ENCODE measurements at places on chromosomes 6 and 20.

DNA sequence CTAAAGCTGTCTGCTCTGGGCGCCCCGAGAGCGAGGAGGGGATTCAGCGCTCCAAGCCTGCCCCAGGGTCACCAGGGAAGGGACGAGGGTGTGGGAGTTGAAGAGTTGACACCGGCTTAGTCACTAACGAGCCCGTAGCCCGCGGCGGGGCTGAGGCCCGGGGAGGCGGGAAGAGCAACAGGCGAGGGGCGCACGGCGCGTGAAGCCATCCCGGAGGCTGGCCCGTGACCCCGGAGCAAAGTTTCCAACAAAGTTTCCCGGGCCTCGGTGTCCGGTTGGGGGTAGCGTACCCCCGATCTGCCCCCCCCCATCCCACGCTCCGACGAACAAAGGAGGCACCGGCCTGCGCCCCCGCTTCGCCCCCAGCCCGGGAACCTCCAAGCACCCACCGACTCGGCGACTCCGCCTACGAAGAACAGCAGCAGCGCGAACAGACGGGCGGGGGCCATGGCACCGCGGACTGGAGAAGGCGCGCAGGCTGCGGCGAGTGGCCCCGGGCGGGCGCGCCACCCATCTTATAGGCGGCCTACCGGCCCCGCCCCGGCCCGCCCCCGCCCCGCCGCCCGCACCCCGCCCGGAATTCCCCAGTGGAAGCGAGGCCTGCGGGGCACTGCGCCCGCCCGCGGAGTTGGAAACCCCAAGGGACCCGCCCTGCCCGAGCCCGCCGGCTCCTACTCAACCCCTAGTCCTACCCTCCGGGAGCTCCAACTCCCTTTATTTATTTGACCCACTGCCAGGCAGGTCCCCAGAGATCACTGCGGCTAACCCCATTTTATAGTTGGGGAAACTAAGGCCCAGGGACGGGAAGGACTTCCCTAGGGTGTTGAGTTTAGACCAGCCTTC lies at the start of gene SDC4:
Gene SDC4 (minus strand): TSS at position 489 of the 843 bp plus-strand sequence. CDS start 40 bp downstream, at position 449.
- peak; percentile 31 for DNase-seq

GRCh38 chr20:1085492-1086276 lies 32.7 kb upstream of the PSMF1 start:
- DNase-seq: no peak

DNA sequence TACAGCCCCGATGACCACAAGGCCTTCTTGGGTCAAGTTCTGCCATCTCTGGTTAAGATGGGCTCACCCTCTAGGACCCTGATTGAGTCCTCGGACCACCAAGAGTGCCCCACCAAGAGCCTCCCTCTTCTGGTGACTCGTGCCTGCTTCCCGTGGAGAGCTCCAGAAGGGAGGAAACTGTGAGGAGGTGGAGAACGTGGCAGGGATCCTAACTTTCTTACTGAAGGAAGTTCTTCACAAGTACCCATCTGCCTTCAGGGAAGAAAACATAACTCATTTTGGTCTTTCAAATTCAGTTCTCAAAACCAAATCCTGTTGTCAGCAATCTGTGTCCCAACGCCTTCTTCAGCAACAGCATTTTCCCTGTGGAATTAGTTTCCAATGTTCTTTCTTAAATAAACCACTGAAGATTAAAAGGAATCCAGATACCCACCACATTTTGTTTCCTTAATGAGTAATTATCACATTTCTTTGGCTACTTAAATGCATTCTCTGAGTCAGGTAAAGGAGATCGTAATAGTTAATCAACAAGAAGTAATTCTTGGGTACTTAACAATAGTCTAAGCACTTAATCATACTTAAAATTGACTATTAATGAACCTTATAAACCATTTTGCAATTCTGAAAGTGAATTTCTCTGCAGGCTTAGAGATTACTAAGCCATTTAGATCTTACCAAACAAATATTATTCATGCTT lies 185.8 kb upstream of the SGK1 start:
- no peak for DNase-seq

DNA sequence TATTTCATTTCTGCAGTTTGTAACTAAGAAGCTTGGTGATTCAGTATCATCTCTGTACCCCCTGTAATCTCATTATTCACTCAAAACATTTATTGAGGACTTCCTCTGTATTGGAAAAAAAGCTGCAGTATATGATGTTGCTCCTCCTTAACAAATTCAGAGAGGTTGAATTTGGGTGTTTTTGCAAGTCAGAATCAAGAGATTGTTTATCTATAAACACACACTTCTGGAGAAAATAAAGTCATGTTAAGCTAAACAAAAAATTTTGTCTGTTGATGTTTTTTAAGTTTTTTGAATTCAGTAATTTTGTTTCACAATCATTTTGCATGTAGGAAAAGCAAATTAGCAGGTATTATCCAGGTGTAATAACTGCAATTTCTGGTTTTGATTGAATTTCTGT lies 11.4 kb upstream of the RHAG start:
- DNase-seq: no peak

- DNase-seq: no peak
Observed at GRCh38 chr20:9602847-9603183, 88.4 kb downstream of the LAMP5 start.

DNA sequence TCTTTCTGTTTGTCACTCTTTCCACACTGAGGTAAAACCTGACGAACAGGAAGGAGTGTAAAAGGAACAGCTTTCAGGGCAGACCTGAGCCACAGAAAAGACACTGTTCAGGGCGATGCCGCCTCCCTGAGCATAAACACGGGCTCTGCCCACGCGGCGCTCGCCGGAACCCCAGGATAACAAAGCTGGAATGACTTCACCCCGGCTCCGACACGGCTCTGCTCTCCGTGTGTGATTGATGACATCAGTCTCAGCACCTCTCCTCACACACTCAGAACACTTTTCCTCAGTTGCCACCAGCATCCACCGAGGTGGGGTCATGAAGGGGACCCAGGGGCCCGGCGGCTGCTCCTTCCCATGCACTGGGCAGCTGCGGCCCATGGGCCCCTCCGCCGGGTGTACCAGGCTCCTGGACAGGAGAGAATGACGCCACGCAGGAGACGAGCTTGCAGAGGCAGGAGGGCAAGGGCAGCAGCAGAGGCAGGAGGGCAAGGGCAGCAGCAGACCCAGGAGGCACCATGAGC lies 43.6 kb downstream of the DLL1 start:
- DNase-seq: no peak

DNA sequence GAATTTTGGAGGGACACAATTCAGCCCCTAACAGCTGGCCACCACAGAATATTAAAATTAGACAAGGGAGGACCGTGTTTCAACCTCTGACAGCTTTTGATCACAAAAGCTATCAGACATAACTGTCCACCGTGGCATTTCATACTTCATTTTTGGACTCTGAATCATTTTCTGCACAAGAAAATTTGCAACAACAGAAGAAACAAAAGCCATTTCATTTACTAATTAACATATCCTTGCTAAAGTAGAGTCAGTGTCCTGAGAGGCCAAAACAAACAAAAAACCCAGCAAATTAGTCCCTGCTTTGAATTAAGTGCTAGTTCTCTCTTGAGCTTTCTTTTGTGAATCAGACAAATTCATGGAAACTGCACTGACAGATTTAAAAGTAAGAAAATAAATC lies 17.6 kb upstream of the COL12A1 start:
- no peak for DNase-seq

DNA sequence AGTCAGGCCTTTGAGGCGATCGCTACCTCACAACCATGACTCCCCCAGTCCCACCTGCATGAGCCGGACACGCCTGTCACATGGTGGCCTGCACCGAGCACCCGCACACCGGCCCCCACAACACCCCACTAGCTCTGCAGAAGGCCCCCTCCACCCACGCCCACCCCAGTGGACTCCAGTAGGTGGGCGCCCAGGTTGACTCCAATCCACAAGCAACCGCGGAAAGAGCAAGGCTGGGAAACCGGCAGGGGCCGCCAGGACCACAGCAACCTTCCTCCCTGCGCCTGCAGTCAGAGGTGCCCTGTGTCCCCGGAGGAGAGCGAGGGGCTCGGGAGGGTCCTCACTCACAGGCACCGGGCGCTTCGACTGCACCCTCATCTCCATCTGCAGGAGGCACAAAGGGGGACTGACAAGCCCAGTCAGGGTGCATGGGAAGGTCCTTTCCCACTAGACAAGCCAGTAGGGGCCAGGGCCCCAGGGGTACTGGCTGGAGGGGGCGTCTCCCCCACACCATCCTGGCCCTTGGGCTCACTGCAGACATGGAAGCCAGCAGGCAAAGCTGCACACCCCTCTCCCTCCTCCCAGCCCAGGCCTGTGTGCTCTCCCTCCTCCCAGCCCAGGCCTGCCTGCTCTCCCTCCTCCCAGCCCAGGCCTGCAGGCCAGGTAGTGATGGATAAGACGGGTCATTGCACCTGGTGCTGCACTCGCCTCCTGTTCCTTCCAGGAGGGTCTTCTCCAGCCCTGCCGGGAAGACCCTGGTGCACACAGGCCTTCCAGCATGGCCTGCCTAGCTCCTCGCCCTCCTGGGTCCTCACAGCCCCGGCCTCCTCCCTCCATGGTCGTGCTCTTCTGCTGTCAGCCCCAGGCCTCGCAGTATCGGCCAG lies 137.2 kb downstream of the DLL1 start:
- no peak for DNase-seq

- DNase-seq: no peak
Observed at GRCh38 chr6:112883095-112883494, 536.0 kb downstream of the RFPL4B start.

DNA sequence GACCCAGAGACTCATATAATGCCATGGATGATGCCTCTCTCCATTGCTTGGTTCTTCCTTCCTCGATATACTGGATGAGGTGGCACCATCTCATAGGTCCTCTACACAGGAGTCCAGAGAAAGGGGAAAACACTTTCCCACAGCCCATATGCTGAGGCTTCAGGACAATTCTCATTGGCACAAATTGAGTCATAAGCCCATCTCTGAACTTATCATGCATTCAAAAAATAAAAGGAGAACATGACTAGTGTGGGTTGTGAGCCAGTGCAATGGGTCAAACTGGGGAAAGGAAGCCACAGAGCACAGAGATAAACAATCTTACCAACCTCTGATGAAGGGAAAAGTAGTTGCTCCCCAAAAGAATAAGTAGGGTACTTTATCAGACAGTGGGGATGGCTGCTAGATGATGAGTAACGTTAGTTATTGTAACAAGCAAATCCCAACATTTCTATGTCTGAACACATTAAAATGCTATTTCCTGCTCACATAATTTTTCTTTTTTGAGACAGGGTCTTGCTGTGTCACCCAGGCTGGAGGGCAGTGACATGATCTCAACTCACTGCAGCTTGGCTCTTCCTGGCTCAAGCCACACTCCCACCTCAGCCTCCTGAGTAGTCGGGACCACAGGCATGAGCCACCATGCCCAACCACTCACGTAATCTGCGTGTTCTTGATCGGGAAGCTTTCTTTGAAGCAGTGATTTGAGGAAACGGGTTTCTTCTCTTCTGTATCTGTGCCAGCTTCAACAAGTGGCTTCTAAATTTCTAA lies 27.0 kb downstream of the SOD2 start:
- DNase-seq: no peak

DNA sequence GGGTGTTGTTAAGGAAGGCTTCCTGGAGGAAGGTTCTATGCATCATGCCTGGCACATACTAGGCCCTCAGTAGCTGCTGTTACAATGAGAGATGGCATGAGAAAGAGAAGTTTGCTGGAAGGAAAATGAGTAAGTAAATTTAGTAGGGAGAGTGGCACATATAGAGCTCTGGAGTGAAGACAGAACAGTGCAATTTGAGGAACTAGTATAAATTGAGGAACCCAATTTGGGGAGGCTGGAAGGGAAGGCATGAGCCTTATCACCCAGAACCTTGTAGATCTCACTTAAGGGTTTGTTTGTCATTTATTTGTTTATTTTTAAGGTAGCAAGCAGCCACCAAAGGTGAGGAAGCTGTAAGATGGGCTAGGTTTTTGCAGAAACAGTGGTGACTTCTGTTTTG lies 87.1 kb upstream of the SCGN start:
- no peak for DNase-seq

- DNase-seq: no peak
Observed at GRCh38 chr6:148382861-148383260, 40.2 kb downstream of the SASH1 start.

DNA sequence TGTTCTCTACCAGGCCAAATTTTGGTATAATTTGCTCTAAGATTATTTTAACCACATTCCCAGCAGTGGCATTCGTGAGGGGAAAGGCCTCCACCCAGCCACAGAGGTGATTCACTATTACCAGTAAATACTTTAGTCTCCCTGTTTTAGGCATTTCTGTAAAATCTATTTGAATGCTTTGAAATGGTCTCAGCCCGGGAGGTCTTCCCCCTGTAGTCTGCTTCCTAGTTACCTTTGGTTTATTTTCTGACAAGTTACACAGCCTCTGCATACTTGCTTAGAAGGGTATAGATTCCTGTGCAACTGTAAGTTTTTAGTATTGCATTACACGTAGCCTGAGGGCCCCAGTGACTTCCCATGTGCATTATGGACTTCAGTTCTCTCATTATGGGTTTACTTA lies 248.7 kb downstream of the C6orf118 start:
- DNase-seq: no peak

DNA sequence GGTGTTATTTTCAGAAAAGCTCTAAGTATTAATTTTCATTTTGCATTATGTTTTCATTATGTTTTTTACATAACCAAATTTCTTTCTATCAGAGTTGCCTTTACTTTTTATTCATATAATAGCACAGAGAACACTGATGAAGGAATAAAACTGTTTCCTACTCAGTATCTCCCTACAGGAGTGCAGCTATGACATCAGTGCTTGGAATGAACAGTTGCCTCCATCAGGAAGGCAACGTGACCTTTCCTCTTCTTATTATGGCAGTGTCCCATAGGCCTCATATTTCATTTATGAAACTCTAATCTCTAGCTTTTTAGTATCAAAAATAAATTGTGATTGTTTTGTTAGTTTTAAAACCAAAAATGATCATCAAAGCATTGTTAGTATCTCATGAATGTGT lies 712.8 kb downstream of the CD109 start:
- no peak for DNase-seq

- peak; percentile 38 for DNase-seq
Observed at GRCh38 chr6:170007468-170008293, 256.3 kb downstream of the ERMARD start.
